ENCODE measurements at places on chromosomes 6 and 20.

GRCh38 chr6:75643173-75643572, 41.5 kb downstream of the SENP6 start:
- DNase-seq, result no peak

DNA sequence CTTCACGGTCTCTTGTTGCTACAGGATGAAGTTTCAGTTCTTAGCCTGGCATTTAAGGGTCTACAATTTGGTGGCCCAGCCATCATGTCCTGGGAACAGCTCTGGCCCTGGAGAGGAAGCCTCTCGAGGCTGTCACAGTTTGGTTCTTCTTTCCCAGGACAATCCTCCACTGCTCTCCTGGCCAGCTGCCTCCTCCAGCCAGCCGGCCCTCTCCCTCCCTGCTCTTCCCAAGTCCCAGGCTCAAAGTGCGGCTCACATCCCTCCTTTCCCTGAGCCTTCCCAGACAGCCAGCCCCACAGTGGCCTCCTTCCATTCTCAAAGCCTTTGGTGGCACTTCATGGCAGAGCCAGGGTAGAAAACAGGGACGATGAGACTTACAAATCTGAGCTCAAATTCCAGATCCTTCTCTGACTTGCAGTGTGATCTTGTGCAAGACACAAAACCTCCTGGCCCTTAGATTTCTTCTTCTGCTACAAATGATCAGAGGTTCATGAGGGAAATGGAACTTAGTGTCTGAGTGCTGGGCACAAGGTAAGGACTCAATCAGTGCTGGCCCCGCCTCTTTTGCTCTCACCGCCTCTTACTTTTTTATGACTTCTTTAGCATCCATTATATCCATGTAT, 223.8 kb upstream of the ECI2 start:
- no peak for DNase-seq

GRCh38 chr6:38684237-38684636, 18.7 kb downstream of the GLO1 start:
- no peak for DNase-seq

DNA sequence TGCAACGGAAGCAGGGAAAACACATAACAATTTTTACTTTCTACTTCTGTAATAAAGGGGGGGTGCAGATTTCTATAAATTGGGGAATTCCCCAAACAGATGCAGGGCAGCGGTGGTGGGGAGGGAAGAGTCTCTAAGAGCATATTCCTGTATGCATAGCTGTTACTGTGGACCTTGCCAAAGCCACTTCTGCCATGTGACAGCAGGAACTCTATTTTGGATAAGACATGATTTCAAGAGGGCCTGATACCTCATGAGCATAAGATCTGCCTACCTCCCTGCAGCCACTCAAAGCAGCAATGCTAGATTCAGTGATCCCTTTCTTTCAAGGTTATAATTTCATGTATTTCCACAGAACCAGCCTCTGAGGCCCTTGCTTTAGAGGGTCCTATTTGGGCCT, 86.2 kb upstream of the CNKSR3 start:
- no peak for DNase-seq

DNA sequence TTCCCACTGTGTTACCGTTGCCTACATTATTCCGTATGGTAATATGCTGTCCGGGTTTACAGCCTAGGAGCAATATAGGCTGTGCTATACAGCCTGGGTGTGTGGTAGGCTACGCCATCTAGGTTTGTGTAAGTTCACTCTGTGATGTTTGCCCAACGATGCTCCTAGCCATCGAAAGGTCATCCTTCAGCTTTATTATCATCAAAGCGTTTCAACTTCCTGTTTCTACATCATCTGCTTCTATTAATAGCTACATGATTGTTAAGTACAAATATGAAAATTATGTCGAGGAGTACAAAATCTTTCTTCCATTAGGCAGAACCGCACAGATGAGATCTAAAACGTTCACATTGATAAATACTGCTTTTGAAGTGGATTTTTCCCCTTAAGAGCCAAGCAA, 69.9 kb downstream of the PPP1R14C start:
- DNase-seq, result no peak

DNA sequence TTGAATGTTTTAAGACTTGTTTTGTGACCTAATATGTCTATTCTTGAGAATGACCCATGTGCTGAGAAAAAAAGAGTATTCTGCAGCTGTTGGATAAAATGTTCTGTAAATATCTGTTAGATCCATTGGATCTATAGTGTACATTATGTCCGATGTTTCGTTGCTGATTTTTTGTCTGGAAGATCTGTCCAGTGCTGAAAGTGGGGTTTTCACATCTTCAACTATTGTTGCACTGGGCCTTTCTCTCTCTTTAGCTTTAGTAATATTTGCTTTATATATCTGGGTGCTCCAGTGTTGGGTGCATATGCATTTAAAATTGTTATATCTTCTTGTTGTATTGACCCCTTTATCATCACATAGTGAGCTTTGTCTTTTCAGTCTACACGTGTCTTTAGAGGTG, 5.7 kb upstream of the SIRPB2 start:
- DNase-seq, result no peak

GRCh38 chr20:47412083-47412482, 55.6 kb upstream of the ZMYND8 start:
- DNase-seq, result no peak

DNA sequence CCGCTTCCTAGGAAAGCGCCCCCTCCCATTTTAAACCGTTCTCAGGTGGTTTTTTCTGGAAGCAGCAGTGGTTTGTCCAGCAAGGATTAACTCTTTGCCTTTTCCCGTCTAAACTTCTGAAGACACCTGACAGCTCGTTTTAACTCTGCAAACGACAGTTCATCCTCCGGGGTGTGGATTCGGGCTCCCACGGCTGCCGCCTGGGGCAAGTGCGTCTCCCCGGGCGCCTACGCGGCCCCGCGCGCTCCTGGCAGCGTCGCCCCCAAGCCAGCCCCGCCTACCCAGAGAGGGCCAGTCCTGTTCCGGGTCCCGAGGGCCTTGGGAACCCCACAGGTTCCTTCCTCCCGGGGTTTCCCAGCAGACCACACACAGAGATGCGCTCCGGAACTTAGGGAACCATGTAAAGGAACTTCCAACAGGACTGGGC, 54.4 kb downstream of the PRR18 start:
- DNase-seq, result no peak

DNA sequence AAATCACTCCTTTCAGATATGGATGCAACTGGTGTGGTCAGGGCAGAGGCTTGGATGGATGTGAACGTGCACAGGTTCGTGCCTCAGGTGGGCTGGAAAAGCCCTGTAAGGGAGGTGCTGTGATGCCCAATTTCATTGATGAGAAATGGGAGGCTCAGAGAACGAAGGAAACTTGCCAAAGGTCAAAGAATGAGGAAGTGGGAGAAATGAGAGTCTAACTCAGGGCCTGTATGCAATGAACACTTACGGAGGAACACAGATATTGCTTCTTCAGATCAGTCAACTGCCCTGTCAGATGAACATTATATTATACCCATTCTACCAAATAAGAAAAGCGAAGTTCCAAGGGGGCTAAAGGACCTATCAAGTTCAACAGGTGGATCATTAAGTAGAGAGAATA, 134.7 kb downstream of the RCAN2 start:
- DNase-seq, result no peak

GRCh38 chr20:19727251-19727847, 30.7 kb upstream of the RIN2 start:
- no peak for DNase-seq

GRCh38 chr20:22807646-22808244, 223.4 kb upstream of the FOXA2 start:
- DNase-seq, result no peak

GRCh38 chr20:3874194-3874844, 14.9 kb upstream of the PANK2 start:
- no peak for DNase-seq

DNA sequence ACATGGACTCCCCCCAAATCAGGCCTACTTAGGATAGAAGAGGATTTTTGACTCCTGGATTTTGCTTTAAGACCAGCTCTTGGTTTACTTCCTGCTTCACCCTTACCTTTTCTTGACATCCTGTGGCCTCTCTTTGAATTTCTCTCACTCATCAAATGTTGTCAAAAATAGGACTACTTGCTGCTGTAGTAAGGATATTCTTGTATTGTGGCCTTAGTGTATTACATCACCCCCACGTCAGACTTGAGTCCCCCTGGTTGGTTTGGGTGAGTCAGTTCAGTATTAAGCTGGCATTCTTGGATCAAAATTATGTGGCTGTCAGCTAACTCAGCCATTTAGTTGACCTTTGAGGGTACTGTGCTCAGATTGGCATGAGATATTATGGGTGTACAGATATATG, 1.1 kb downstream of the TPX2 start:
- no peak for DNase-seq
